ENCODE measurements at places on chromosomes 4 and X.

GRCh38 chrX:110327336-110327735 lies 9.5 kb upstream of the AMMECR1 start:
- DNase-seq, result peak; percentile 66

GRCh38 chr4:142331646-142332045 lies 514.5 kb downstream of the INPP4B start:
- no peak for DNase-seq

- DNase-seq, result no peak
These were observed 926.1 kb downstream of the ADGRL3 start for GRCh38 chr4:62126064-62126732.

DNA sequence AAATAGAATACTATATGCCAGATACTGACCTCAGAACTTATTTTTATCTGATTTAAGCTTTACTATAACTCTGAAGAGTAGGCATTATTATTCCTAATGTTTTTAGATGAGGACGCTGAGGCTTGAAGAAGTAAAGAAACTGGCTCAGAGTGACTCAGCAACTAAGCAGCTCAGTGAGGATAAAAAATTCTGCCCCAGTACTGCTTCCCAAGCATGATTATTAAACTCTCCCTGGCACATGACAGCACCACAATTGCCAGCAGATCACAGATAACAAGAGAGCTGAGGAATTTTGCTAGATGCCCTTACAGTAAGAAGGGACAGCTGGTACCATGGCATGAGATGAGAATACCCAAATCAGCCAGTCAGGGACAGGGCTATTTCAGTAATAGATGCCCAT lies 219.4 kb downstream of the NKX6-1 start:
- DNase-seq, result no peak

GRCh38 chrX:120452131-120452530 lies 17.0 kb downstream of the LAMP2 start:
- peak; percentile 6 for DNase-seq

DNA sequence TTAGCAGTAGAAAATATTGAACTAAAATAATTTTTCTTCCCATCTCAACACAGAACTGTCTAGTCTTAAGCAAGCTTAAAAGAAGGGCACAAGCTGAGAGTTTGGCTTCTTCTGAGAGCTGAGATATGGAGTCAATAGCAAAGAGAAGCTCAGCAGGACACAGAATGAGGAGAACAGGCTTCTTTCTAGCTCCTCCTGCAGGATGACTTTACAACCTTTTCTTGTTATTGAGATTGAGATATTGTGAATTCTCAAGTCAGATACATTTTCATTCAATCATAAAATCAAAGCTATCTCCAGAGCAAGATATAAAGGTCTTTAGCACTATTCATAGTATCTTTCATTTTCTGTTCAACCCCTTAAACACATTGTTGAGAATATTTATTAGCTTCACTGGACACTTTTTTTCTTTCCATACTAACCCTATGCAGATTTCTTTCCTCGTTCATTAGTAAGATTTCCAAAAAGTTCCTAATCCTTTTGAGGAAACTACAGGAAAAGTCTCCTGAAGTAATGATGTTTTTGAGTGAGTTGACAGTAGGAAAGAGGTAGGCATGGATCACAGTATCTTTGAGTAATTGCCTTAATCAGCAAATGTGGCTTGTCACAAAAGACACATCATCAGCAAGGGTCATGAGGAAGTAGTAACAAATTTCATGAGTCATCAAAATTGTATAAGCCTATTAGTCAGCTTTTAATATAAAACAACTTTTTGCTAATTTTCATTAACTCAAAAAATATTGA lies 17.8 kb upstream of the CXCL3 start:
- DNase-seq, result peak; percentile 71

GRCh38 chrX:68835104-68835442 lies 6.3 kb downstream of the EFNB1 start:
- no peak for DNase-seq

- peak; percentile 42 for DNase-seq
These were observed 48.5 kb upstream of the CYSLTR1 start for GRCh38 chrX:78375894-78376293.

DNA sequence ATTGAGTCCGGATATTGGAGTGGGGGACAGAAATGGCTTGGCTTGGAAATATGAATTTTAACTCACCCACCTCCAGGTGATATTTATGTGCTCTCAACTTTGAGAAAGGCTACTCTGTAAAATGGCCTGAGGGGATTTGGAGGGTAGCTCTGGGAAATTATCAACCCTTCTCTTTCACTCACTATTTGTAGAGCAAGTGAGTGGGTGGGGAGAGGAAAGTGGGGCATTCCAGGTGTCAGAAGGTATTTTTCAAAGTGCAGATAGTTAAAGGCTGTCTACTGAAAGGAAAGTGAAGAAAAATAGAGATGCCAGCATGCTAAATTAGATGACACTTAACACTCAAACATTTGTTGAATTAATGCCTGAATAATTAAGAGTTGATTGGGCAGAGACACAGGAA lies 44.1 kb downstream of the TMEM164 start:
- DNase-seq, result no peak

GRCh38 chrX:68651110-68651509 lies 3.6 kb downstream of the STARD8 start:
- DNase-seq, result no peak

- DNase-seq, result no peak
These were observed 60.5 kb upstream of the TRIM2 start for GRCh38 chr4:153143527-153144348.

DNA sequence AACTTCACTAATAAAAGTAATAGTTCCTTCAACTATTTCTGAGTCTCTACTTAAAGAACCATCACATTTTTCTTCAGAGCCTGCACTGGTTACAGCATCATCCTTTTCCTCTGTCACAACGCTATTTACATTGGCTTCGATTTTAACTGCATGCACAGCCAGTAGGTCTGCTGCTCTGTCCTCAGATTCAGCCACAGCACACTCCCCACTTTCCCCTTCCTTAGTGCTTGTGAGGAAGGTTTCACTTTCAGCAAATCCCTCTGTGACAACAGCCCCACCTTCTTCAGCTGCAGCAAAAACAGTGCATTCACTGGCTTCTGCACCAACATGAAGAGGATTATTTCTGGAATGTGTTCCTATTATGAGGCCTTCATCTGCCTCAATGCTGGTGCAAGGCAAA lies 25.7 kb downstream of the BOD1L1 start:
- DNase-seq, result no peak

DNA sequence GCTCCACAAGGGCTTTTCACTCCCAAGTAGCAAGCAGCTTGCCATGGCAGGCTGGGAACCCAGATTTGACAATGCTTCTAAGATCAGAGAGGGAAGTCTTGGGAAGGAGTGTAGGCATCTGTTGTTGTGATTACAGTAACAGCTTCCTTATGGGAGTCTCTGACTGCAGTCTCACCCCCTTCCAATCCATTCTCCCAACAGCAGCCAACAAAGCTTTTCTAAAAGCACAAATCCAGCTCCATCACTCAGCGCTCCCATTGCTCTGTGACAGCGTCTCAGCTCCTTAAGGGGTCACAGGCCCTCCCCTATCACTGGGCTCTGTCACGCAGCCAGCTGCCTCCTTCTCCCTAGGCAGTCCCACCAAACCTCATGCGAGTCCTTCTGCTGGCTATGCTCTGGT lies 7.1 kb downstream of the IGFBP7 start:
- no peak for DNase-seq

GRCh38 chr4:88169298-88169697 lies 10.9 kb upstream of the ABCG2 start:
- DNase-seq, result no peak

DNA sequence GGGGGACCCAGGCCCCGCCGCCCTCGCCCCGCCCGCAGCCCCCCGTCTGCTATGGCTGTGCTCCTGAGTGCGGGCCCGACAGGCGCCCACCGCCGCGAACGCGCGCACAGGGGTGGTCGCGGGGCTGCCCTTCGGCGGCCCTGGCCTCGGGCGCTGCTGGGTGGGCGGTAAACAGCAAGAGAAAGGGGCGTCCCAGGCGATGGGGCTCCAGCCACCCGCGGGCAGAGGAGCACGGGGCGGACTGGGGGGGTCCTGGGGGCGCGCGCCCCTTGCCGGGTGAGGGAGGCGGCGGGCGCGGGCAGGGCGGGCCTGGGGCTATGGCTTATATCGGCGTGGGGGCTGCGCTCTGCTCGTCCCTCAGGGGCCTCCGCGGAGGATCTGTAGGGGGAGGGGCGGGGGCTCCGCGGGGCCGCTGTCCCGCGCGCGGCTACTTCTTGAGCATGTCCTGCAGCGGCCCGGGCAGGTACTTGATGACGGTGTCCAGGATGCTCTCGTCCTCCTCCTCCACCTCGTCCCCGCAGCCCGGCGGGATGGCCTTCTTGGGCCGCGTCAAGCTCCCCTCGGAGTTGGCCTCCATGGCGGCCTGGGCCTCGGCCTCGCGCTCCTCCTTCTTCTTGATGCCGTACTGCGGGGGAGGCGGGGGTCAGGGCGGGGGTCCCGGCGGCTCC lies 39.7 kb downstream of the CPLX1 start:
- no peak for DNase-seq

DNA sequence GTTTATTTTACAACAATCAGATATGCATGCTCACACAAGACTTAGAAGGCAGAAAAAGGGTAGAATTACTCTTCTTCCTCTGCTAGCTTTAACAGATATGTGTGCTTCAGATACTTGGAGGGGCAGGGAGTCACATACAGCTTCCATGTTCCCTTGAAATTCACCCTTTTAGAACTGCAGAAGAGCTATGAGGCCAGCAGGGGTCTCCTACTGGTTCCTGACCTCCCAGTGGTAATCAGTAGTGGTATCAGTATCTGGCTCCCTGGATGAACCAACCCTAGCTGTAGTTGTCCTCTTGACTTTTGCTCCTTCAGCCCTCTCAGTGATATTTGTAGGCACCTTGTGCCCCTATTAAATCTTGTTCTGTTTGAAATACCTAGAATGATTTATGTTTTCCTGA lies 81.5 kb downstream of the RCHY1 start:
- peak; percentile 17 for DNase-seq

GRCh38 chr4:124790471-124790870 lies 77.9 kb upstream of the ANKRD50 start:
- DNase-seq, result no peak

GRCh38 chr4:79425586-79425985 lies 17.6 kb upstream of the GK2 start:
- no peak for DNase-seq

DNA sequence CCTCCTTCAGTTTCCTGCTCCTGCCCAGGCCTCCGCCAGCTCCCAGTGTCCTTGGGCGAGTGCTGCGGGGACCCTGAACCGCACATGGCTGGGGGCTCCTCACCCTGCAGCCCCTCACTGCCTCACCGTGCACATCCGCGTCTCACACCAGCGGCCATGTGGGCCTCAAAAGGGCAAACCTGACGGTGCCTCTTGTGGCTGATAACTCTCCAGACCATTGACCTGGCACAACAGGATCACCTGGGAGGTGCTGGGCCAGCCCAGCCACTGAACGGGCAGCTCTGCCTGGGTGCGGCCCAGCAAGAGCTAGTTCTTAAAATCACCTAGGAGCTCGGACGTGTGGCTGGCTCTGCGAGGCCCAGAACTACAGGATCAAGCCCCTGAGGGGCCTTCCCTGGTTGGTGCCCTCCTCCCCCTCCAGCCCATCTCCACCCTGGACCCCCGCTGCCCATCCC lies 4.1 kb upstream of the S100P start:
- no peak for DNase-seq
